K562 (cell line): ENCODE measurements at places on chromosomes 1 and 21.

- DNase-seq = no peak
Measured at GRCh38 chr1:163870666-163871065, 548.9 kb downstream of the NUF2 start.

GRCh38 chr1:1891349-1892078, 627 bp upstream of the GNB1 start:
- DNase-seq = peak; percentile 97

DNA sequence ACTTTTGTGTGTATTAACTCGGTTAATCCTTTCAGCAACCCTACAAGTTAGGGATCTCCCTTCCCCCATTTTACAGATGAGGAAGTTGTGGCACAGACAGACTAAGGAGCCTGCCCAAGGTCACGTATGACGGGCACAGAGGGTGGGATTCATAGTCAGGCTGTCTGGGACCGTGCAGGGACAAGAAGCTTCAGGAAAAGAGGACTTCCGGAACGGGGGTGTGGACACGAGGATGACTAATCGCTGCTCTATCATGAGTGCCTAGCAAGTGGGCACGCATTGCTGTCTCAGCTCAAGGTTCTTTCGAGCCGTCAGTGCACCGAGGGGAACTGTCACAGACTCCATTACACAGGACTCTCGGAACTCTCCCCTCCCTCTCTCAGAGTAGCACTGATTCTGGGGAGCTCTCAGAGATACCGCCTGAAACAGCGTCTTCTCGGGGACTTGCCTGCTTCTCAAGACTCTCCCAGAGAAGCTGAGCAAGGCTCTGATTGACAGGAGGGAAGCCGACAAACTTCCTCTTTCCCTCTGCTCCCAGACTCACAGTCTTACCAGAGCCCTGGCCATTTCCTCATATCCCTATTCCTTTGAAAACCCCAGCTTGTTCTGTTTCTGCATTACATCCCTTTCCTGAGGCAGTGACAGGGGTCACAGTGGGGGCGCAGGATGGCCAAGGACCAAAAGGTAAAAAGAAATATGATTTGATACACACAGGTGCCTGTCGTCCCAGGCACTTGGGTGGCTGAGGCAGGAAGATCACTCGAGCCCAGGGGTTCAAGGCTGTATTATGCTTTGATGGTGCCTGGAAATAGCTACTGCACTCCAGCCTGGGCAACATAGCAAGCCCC, 14.4 kb downstream of the FHAD1 start:
- DNase-seq = no peak

DNA sequence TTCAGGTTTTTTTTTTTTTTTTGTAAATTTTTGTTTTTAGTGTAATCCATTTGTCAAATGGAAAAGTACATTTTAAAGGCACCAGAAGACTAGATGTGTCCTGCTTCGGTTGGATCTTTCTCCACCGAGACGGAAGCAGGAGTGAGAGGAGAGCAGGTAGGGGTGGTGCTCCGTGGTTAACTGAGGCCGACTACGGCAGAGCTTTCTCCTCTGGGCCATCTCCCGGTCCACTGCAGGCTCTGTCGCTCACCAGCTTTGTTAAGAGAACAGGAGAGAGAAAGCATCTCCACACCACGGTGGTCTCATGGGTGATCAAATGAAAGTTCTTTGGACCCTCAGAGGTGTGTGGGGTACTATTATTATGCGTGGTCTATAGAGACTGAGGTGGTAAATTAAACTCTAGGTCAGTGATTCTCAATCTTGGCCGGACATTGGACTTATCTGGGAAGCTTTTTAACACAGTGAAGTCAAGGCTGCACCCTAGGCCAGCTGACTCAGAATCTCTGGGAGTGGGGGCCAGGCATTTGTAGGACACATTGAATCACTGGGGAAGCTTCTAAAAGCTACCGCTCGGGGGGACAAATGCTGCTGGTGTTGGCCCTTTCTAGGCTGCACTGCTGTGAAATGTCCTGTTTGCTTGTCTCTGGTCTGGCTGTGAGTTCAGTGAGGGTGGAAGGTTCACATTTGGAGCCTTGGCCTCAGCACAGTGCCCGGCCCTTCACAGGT, 25.0 kb downstream of the ABCA4 start:
- no peak for DNase-seq

GRCh38 chr1:50060279-50060678, 36.5 kb upstream of the AGBL4 start:
- no peak for DNase-seq

DNA sequence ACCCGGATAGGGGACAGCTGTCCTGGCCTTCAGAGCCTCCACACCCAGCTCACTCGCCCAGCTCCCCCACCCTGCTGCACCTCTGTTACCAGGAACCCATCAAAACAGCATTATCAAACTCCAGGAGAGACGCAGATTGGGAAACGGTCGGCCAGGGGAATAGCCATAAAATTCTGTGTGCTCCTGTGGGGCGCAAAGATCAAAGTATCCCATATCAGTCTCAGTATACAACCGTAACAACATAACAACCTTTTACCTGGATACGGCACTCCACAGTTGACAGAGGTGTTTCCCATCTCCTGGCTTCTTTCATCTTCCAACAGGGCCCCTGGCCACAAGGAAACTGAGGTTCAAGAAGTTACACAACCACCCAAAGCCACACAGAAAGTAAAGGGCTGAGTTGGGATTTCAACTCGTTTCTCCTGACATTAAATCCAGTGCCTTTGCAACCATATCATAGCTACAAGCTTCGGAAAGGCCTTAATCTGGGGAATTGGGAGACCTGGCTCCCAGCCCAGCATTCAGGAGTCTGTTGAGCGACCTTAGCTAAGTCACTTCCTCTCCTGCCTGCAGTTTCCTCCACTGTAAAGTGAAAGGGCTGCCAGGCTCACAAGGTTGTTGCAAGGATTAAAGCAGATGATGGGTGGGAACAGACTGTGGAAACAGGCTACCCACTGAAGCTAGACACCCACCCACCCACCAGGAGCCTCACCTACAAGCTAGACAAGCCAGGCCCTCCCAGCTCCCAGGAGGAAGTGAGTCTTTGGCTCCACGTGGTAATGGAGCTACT, 8.1 kb upstream of the EPHB2 start:
- no peak for DNase-seq

GRCh38 chr21:35617491-35617890, 442.8 kb downstream of the SETD4 start:
- no peak for DNase-seq

DNA sequence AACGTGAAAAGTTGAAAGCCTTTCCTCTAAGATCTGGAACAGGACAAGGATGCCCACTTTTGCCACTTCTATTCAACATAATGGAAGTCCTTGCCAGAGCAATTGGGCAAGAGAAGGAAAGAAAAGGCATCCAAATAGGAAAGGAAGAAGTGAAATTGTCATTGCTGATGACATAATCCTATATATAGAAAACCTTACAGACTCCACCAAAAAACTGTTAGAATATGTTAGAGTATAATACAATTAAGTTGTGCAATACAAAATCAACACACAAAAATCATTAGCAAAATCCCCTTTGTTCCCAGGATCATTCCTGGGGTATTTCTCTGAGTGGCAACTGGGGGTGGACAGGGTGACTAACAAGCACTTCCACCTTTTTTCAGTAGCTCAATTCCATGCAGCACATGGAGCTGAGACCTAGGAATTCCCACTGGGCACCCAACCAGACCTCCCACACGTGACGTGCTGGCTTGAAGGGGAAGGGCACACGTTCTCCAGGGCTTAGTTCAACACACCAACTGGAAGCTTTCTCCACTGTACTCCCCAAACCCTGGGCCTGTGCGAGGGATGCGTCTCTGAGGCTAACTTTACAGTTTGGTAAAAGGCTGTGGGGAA, 9.6 kb downstream of the STUM start:
- no peak for DNase-seq

DNA sequence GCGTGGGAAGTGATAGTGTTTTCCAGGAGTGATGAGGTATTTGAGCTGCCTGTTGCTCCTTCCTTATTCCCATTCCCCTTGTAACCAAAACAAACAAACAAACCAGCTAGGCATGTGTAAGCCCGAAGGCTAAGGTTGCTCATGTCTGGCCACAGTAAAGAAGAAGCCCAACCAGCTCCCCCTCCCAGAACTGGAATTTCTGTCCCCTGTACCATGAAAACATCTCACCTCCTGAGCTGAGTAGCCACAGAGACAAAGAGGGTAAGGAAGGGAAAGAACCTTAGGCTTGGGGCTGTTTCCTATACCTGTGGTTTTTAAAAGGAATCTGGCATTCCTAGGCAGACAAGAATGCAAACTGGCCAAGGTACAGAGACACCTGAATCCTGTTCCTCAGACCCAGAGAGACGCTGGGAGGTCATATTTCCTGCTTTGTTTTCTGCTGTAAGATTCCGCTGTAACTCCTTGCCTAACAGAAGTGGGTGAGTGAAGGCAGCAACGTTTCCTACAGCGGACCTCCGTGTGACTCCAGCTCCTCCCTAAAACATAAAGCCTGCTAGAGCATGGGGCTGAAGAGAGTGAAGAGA, 41.7 kb upstream of the RAB4A start:
- no peak for DNase-seq
